Activated CD4-positive, alpha-beta T cell treated with anti-CD3 and anti-CD28 coated beads, Interleukin-2, amount 50 U/mL, for 24 hours (primary cell): ENCODE measurements at places on chromosomes 6 and 20.

DNA sequence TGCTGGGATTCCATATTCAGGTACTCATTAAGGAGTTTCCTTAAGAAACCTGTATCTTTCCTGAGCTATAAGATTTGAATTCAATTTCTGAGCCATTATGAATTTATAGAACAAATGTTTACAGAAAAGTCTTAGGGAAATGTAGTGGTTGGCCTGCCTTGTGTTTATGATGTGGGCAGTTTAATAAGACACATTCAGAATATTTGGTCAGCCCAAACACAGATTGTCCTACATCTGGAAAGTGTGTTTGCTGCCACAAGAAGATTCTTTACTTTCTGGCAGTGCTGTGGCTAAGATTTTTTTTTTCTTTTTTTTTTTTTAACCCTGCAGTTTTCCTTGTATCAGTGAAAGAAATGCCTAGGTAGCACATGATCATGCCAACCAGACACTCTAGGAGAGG, 15.2 kb downstream of the TBX18 start:
- no peak for DNase-seq

DNA sequence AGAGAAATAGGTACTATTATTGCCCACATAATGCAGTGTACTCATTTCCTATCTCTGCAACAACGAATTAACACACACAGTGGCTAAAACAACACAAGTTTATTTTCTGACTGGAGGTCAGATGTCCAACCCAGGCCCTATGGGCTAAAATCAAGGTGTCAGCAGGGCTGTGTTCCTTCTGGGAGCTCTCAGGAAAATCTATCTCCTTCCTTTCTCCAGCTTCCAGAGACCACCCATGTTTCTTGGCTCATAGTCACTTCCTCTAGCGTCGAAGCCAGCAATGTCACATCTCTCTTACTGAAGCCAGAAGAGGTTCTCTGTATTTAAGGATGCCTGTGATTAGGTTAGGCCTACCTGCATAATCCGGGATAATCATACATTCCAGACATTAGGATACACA, 60.9 kb upstream of the TOP1 start:
- DNase-seq: no peak

DNA sequence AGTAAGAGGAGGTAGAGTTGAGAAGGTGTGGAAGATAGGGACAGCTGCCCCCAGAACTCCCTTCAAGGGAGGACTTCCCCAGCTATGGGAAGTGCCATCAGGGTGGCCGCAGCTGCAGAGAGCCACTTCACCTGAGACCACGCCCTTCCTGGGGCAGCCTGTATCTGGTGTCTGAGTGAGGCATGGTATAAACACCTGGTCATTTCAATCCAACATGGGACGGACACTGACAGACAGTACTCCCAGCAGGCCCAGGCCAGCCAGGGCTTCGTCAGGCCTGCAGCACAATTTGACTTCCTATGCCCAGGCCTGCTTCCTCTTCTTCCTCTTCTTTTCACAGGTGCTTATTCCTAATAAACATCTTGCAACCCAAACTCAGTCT, 4.5 kb downstream of the SOX12 start:
- no peak for DNase-seq

DNA sequence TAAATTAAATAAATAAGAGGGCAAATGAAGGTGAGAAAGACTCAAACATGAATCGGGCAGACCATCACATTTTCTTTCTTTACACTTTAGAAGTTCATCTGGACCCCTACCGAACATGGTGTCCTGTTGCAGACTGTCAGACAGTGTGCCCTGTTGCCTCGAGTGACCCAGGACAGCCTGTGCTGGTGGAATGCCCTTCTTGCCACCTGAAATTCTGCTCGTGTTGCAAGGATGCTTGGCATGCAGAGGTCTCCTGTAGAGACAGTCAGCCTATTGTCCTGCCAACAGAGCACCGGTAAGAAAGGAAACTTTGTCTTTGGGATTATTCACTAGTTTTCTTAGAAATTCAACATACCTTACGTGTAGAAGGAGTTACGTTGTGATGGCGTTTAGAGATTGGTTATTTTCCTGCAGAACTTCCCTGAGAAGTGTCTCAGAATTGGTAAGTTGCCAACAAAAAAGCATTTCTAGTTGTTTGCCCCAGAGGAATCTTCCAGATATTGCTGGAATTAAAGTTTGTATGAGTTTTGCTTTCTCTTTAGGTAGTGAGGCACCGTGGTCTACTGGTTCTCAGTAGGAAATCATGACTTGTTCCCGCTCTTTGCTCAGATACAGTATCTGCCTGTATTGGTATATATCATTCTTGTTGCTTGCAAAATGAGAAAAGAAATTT, 70.1 kb downstream of the RNF144B start:
- DNase-seq: no peak

- no peak for DNase-seq
Measured at GRCh38 chr6:119483908-119484307, 134.3 kb upstream of the MAN1A1 start.

GRCh38 chr6:37600312-37600916, 97.3 kb downstream of the MDGA1 start:
- DNase-seq: no peak

DNA sequence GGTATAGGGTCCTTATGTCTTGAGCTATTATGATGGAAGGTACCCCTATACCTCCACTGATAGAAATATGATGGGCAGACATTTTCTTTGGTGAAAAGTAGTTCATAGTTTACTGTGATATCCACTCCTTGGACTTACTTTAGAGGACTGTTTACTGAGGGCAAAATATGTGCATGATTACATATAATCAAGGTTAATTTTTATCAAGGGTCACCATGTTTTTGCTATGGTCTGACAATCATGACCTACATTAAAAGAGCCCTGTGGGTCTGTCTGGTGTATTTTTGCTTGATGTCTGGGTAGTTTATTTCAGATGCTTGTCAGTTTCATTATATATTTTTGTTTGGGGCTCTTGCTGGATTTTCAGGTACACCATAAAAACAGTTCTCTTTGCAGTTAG, 40.1 kb downstream of the CDKAL1 start:
- DNase-seq: no peak

- no peak for DNase-seq
Measured at GRCh38 chr6:22886650-22887581, 317.6 kb downstream of the HDGFL1 start.

GRCh38 chr20:2749343-2749950, 51.0 kb downstream of the CPXM1 start:
- DNase-seq: no peak

DNA sequence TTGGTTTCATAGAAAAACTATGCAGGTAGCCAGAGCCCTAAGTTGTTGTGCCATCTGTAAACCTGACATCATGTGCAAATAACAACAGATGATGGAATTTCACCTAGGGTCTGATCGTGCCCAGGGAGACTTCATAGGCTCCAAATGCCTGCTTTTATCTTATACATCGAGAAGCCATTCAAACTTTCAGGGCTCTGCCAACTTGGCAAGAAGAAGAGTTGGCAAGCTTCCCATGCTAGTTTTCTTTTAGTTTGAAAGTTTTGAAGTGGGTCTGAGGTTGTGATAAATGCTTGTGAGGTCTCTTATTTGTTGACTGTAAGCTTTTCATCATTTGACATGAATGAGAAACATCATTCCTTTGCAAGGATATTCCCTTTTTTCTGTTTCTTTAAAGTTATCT, 175.4 kb upstream of the FLRT3 start:
- DNase-seq: no peak

- no peak for DNase-seq
Measured at GRCh38 chr6:100266494-100267401, 198.0 kb downstream of the SIM1 start.

GRCh38 chr20:62267543-62267942, 29.2 kb downstream of the OSBPL2 start:
- no peak for DNase-seq

DNA sequence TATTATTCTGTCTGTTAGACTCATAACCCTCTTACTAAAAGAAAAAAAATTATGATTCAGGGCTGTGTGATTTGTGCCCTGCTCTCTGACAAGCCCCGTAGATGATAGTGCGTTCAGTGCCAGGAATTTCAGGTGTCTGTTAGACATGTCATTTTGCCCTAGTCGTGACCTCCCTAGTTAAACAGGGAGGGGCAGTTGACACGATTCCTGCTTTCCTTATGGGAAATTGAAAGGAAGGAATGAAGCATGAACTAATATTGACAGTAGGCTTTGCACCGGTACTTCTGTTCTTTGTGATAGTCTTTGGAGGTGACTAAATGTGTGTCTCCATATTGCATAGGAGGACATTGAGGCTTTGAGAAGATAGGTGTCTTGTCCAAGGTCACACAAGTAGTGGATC, 26.3 kb downstream of the RPRD1B start:
- no peak for DNase-seq

GRCh38 chr6:105849746-105850145, 236.4 kb upstream of the PRDM1 start:
- no peak for DNase-seq

- no peak for DNase-seq
Measured at GRCh38 chr6:138503881-138504680, 4.8 kb upstream of the NHSL1 start.

- DNase-seq: no peak
Measured at GRCh38 chr20:62962221-62962879, 9.8 kb downstream of the SLC17A9 start.

DNA sequence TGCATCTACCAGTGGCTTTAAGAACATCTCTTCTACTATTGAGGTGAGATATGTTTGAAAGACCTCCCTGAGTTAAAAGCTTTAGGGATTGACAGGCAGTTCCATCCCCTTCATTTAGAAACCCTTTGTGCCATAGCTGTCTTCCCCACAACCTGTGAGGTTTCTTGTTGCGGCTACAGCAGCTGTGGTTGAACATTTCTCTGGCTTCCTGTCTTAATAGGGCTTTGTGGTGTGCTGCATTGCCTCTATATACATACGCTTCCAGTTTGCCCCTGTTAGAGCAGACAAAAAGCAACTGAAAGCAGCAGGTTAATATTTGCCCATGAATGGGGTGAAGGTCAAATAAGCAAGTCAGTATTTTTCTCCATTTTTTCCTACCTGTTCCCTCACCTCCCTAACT, 210.2 kb downstream of the TMEM200A start:
- DNase-seq: peak; percentile 22

DNA sequence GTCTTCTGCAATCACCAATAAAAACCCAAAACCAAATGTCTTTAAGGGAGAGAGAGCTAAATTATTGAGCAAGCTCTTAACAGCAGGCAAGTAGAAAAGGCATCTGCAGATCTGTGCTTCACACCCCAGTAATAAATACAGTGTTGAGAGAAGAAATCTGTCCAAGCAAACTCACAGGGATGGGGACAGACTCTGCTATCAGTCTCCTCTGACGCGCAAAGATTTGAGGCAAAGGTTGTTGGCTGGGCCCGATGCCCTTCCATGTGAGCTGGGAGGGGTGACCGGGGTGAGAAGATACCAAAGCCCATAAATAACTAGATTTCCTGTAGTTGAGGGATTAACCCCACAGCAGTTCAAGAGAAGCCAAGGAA, 315.2 kb upstream of the SOX4 start:
- no peak for DNase-seq

- no peak for DNase-seq
Measured at GRCh38 chr6:47701363-47701762, 3.0 kb downstream of the ADGRF4 start.

DNA sequence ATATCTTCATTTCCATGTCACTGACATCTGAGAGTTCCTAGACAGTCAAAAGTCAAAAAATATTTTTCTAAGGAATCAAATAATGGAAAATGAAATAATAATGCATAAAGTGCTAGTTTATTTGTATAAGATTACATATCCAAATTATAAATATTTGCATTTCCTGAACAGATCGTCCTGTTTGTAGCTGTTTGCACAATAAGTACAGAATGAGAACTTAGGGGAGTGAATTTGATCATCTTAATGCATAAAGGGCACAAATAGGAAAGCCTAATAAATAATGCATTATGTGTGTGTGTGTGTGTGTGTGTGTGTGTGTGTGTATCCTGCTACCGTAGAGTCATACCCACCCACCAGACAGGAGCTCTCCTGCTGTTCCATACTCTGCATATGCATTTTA, 521.0 kb upstream of the EPHA7 start:
- no peak for DNase-seq

- no peak for DNase-seq
Measured at GRCh38 chr20:49338061-49338460, 60.2 kb upstream of the ZNFX1 start.

- no peak for DNase-seq
Measured at GRCh38 chr6:132161283-132161682, 210.1 kb upstream of the CCN2 start.

GRCh38 chr20:12217382-12217781, 299.7 kb downstream of the BTBD3 start:
- DNase-seq: no peak

GRCh38 chr6:170441316-170441715, 111.8 kb downstream of the PSMB1 start:
- no peak for DNase-seq

GRCh38 chr6:116409756-116410155, 39.0 kb downstream of the DSE start:
- DNase-seq: no peak

DNA sequence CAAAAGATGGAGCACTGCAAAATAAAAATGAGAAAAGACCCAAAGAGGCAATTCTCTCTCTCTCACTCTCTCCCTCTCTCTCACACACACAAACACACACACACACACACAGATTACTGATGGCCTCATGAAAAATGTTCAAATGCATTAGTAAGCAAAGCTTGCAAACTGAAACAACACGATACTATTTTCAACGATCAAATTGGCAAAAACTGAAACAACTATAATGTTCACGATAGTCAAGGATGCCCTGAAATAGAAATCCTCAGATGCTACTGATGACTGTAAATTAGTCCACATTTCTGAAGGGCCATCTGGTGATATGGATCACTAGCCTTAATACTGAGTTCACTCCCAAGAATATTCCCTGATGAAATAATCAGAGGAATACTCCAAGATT, 100.8 kb downstream of the TRERF1 start:
- DNase-seq: no peak

DNA sequence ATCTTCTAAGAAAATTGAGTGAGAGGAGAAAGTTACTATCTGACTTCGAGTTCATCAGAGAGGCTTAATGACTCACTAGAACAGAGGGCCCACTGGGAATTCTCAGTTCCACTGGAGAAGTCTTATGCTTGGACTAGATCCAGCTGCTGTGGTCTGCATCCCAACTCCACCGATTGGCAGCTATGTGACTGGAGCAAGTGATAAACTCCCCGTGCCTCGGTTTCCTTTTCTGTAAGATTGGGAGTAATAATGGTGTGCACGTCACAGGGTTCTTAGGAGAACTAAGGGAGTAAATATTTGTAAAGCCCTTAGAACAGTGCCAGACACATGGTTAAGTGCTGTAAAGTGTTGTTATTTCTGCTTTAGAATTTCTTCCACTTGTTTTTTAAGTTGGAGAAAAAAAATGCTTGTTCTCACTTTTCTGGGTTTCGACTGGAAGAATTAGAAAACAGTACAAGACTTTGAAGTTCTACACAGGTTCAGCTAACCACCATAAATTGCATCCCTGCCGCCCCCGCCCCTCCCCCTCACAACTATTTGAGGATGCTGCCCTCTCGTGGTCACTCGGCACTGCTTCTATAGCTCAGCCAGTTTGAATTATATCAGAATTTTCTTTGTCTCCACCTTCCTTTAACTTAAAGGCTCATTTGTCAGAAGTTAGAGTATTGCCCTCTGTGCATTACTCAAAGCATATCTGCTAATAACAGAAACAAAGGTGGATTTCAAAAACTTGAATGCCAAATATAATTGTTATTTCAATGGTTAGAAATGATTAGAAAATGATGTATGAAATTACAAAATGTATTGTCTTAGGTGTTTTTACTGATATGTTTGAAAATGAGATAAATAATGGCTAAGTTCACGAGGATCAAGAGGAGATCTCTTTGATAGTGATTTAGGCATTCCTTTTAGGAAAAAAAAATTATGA, 95.0 kb upstream of the IFNGR1 start:
- peak; percentile 45 for DNase-seq

GRCh38 chr6:34745277-34746103, 11.8 kb upstream of the SNRPC start:
- DNase-seq: no peak
